Activated CD4-positive, alpha-beta T cell treated with anti-CD3 and anti-CD28 coated beads, Interleukin-2, amount 50 U/mL, for 48 hours (primary cell): ENCODE measurements at places on chromosomes 6 and 20.

- DNase-seq = peak; percentile 21
These were observed 280.6 kb downstream of the SLC35F1 start for GRCh38 chr6:118187568-118188164.

DNA sequence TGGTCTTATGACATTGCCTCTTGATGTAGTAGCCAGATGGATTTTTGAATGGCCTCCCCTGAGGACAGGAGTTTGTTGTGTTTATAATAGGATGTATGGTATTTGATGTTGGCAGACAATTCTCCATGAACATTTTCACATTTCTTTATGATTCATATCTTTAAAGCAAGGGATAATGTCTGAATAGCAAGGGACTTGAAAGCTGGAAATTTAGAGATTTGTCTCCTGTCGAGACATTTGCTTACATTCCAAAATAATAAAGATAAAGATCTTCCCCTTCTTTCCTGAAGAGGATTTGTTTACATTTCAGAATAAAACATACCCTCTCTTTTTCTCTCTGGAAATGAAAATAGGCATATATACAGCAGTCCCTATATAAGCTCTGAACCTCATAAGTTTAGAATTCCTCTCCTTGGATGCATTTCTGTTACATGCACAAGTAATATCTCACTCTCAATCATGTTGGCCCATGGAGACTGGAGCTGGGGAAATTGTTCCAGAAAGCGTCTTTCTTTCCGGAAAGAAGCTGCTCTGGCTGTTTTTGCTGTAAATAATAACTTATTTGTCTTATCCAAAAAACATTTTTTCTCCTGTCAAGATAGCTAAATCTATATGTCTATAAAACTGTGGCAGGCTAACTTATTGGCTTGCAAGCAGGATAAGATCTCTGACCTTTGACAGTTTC lies 42.5 kb upstream of the ASCC3 start:
- no peak for DNase-seq

DNA sequence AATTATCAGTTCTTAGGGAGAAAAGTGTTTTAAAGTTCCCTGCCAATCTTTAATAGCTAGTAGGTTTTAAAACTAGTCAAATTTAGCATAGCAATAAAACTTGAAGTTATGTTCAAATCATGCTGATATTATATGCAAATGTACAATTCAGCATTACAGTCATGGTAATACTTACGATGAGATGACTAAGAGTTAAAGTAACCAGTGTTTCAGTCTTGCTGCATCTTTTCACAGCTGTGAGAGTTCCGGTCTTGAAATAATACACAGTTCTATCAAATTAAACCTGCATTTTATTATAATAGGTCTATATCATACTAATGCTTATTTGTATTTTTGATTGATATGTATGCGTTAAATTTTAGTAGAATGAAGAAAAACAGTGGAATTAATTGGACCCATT lies 26.1 kb downstream of the POPDC3 start:
- no peak for DNase-seq

DNA sequence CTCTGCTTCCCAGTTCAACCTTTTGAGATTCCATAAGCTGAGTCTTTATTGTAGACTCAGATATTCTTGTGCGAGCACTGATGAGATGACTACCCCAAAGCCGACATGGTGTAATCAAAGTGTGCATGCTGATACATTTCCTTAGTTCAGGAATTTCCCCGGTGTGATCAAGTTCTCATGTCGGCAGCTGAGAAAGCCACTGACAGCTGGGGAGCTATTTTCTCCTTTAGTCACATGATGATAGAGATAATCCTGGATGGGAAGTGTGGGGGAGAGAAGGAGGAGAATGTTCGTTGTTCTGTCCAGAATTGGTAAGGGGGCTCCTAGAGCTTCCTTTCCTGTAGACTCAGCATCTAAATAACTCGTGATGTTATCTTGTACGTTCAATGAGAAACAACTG lies 7.7 kb upstream of the CAP2 start:
- DNase-seq = no peak

GRCh38 chr6:135974426-135974825 lies 122.9 kb downstream of the PDE7B start:
- no peak for DNase-seq

DNA sequence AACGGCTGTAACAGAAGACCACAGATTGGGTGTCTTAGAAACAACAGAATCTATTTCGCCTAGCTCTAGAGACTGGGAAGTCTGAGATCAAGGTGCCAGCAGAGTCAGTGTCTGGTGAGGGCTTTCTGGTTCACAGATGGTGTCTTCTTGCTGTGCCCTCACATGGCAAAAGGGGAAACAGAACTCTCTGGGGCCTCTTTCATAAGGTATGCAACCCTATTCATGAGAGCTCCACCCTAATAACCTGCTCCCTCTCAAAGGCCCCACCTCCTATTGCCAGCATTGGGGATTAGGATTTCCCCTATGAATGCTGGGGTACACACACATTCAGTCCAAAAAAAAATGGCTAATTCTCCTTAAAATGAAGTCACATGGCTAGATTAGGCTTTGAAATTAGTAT lies 10.0 kb downstream of the TXNDC5 start:
- no peak for DNase-seq

GRCh38 chr6:5680095-5680494 lies 326.6 kb downstream of the NRN1 start:
- no peak for DNase-seq

DNA sequence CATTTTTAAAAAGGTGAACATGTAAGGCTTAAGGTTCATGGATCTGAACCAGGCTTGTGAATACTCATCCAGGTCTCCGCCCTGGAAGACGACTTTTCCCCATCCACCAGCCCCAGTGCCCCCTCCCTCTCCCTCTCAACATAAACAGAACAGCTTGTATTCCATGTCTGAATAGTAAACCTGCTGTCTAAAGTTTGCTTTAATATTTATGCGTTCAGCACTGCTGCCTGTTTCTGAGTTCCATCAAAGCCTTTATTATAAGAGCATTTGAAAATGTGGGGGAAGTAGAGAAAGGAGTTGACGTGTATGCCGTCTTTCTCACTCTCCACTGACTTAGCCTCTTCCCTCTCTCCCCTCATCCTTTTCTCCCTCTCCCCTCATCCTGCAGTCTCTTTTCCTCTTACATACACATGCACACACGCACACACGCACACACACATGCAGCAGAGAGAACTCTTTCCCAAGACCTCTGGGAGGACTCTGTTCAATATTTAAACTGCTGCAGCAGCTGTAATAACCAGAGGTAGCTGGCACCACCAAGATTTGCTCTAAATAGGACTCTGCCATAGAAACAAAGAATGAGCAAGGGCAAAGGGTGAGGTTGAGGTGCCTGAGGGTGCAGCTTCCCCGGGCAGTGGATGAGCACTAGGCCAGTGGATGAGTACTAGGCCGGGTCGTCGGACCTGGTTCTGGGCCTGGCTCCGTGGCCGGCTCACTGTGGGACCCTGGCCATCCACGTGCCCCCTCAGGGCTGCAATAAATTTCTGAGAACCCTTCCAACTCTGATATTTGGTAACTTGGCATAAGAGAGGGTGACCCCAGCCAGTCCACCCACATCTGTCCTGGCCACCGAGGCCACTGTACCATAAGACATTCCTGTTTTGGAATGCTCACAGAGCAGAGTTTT lies 35.4 kb upstream of the VSTM2L start:
- DNase-seq = no peak

DNA sequence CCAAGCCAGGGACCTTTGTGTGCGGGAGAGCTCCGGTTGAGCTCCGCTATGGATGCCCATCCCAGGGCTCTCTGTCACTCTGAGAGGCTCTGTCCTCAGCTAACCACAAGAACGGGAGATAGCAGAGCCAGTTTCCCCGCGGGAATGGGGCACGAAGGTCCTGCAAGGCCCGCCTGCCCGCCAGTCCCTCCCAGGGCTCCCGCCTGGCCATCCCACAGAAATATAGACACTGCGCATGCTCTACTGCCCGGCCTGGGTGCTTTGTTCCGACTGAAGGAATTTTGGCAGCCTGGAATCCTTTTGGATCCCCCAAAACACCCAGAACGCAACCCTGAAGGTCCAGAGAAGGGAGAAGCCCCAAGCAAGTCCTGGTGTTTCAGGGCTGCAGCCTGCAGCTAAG lies 8.6 kb upstream of the DEFB110 start:
- no peak for DNase-seq
